ENCODE measurements at places on chromosomes 4 and X.

- no peak for DNase-seq
Measured at GRCh38 chr4:53967986-53968385, 96.4 kb downstream of the CHIC2 start.

DNA sequence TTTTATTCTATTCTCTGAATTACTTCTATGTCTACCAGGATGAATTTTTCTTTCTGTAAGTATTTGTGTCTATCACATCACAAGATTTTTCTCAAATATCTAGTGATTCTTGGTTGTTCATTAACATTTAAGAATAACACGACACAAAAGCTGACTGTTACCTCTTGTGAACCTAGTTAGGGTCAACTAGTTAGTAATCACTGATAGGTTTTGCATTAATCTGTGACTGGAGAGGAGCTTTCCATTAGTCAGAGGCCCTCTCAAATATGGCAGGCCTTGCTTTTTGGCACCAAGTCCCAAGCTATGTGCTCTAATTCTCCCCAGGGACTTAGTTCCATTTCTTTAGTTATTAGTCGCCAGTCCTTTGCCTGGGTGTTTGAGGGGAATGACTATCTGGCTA is 259.2 kb downstream of the CFAP299 start:
- DNase-seq: no peak

DNA sequence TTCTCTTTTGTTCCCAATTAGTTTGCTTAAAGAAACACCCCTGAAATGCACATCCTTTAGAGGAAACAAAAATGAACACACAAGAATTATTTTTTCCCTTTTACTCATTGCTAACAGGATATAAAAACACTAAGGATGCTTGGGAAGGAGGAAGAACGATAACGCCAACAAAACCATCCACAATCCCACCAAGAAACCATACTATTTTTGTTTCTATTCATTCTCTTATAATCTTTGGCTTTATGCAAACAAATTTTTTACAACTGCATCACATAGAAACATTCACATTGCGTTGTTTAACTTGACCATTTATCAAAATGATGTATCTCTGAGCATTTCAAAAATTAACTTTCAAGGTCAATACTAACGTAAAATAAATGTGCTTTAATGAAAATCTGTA is 12.0 kb downstream of the APBB2 start:
- no peak for DNase-seq

DNA sequence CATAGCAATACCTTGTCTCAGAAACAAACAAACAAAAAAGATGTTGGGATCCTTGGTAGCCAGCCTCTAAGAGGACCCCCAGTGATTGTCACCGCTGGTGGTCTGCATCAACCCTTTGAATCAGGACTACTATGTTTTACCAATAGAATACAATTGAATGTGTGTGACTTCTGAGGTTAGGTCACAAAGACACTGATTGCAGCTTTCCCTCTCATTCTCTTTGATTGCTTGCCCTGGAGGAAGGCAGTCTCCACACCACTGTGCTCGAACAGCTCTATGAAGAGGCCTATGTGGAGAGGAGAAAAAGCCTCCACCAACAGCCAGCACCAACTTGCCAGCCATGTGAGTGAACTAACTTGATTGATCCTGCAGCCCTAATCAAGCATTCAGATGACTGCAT is 2.8 kb upstream of the SMIM14 start:
- DNase-seq: no peak

- DNase-seq: no peak
Measured at GRCh38 chr4:127982445-127982844, 17.2 kb downstream of the ABHD18 start.

GRCh38 chr4:83618431-83618830 is 82.5 kb downstream of the GPAT3 start:
- DNase-seq: no peak

DNA sequence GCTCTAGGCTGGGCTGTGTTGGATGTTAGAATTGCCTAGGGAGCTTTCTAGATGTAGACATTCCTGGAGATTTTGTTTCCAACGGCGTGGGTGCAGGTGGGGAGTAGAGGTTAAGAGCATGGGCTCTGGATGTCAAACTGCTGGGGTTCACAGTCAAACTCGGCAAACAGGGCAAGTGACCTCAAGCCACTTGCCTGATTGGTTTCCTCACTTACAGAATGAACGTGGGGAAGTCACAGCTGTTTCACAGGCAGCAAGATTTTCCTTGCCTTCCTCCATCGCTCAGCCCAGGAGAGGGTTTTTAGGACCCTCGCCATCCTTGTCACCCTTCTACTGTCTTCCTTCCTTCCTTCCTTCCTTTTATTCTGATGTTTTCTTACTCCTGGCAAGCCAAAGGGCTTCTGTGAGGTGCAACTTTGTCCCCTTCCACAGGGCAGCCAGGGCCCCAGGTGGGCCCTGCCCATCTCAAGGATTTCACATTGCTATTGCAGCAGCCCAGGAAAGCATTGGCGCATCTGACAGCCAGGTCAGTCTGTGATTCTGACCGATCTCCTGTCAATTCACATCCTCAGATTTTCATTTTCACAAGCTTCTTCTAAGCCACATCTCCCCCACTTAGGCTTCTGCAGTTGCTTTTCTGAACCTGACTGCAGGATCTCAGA is 7.0 kb downstream of the RTL5 start:
- no peak for DNase-seq
